ENCODE measurements at places on chromosomes 7 and 10. TPM values are rescaled to one million over a fixed set of nuclear protein-coding genes. Genes with fewer than 3 reads are reported as not detected.

DNA sequence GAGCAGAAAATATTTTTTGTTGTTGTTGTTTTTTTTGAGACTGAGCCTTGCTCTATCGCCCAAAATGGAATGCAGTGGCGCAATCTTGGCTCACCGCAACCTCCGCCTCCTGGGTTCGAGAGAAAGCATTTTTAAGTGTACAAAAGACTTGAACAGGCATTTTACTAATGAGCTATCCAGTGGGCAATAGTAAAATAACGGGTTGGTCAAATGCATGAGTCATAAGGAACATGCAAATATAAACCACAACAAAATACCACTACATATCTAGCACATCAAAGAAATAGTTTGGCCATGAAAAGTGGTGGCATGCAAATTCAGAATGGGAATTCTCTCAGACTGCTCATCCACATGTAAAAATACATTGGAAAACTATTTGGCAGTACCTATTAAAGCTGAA, 71.7 kb upstream of the TMEM106B start:
- H3K4me3 ChIP-seq = no peak overlapping the region
- H3K4me1 ChIP-seq = no peaks in the 10 kb centered on the region
- DNase-seq = no peak
- H3K36me3 ChIP-seq = no peaks in the 10 kb centered on the region
- H3K27me3 ChIP-seq = no peaks in the 10 kb centered on the region
- no peak overlapping the region for H3K27ac ChIP-seq

- no peak overlapping the region for H3K4me3 ChIP-seq
- no peaks in the 10 kb centered on the region for H3K36me3 ChIP-seq
Observed at GRCh38 chr10:31071232-31072005, 39.8 kb upstream of the ZNF438 start.

DNA sequence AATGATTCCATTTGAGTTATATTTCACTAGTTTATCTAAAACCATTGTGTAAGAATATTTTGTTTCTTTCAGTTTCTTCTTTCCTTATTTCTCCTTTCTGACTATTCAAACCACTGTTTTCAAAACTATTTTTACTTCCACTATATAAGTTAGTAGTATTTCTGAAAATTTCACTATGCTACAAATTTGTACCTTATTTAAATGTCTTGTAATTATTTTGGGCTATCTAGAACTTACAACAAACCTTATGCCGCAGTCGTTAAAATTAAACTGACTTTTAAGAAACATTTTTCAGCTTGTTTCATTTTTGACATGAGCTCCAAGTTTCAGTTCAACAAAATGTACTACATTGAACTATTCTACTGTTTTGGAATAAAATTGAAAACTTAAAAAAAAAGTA, 1.8 kb downstream of the TFEC start:
- H3K4me3 ChIP-seq = peak overlapping the region; percentile 26
- no peaks in the 10 kb centered on the region for H3K27me3 ChIP-seq
- peak overlapping the region; percentile 49 for H3K27ac ChIP-seq
- H3K36me3 ChIP-seq = no peaks in the 10 kb centered on the region
- no peaks in the 10 kb centered on the region for H3K4me1 ChIP-seq

DNA sequence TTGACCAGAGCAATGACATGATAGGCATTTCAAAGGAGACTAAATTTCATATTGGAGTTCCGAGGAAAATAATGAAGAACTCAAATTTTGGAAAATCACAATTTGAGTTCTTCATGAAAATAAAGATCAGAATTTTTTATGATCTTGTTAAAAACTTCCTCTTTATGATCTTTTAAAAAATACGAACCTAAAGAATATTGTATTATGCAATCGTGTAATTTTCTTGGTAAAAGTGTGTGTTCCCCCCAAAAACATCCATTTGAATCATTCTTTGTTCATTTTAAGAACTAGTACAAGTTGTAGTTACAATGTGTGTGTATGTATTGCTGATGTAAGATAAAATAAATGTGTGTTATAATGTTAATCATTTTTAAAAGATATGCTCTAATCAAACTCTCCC, 79.3 kb upstream of the PDK4 start:
- H3K27me3 ChIP-seq = no peaks in the 10 kb centered on the region
- no peak overlapping the region for H3K4me3 ChIP-seq
- DNase-seq = no peak
- H3K4me1 ChIP-seq = no peaks in the 10 kb centered on the region
- no peak overlapping the region for H3K27ac ChIP-seq

OR6B1 gene
- total RNA-seq = not detected

SLC26A3 gene
- not detected for total RNA-seq

CLRN3 gene
- total RNA-seq = not detected

CALML5 gene
- total RNA-seq = not detected

GRCh38 chr7:23234569-23235296, 11.8 kb upstream of the GPNMB start:
- no peaks in the 10 kb centered on the region for H3K36me3 ChIP-seq
- no peaks in the 10 kb centered on the region for H3K4me1 ChIP-seq
- no peak overlapping the region for H3K27ac ChIP-seq
- DNase-seq = no peak
- no peak overlapping the region for H3K4me3 ChIP-seq

TCAF2 gene
- 4.4 TPM for total RNA-seq

DNA sequence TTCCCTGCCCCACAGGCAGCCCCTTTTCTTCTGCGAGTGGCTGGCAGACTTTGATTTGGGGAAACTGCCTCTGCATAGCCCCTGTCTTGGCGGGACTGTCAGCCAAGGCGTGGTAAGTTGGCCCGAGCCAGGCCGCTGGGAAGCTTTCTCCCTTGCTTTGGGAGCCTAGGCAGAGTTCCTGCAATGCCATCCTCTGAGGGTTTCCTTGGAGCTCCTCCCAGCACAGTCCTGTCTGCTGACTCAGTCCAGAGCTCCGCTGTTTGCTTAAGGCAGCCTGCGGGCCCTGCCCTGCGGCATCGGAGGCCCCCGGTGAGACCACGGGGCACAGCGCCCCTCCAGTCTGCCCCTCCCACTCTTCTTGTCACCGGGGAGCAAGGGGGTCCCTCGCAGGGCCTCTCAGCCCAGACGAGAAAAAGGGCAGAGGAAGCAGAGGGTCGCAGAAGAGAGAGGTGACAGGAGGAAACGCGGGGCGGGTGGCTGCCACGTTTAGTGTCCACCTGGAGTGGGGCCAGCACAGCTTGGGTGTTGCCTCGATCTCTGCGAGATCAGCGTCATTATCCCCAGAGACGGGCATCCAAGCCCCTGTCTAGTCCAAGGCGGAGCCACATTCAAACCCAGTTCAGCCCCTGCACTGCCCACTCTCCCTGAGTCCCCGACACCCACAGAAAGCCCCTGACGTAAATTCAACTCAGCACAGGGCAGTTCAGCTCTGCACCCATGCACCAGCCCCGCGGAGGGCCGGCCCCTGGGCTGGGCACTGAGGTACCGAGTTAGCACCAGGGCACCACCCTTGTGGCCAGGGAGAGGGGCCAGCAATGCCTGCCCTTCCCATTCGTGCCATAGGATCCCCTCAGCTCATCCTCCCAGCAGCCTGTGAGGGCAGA, 59.0 kb upstream of the CHST15 start:
- H3K4me1 ChIP-seq = peaks cover 36% of the 10 kb centered on the region
- no peaks in the 10 kb centered on the region for H3K36me3 ChIP-seq
- H3K27me3 ChIP-seq = no peaks in the 10 kb centered on the region
- no peak overlapping the region for H3K4me3 ChIP-seq
- peak overlapping the region; percentile 47 for H3K27ac ChIP-seq
- DNase-seq = no peak

GIMAP7 gene
- 47.0 TPM for total RNA-seq

DNA sequence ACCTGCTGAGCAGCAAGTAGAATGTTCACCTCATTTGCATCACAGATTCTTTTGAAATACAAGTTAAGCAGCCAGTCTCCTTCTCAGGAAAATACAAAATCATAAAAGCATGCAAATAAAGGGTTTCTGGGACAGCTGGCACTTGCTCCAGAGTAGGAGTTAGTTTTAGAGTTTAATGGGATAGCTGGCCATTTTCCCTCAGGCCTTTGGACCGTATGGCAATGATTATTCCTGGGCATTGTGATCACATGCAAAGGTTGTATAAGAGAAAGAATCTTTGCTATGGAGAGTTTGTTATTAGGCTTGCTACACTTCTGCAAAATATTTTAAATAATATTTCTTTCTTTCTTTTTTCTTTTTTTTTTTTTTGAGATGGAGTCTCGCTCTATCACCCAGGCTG, 240.8 kb downstream of the CDK14 start:
- DNase-seq = no peak
- no peaks in the 10 kb centered on the region for H3K27me3 ChIP-seq
- H3K36me3 ChIP-seq = no peaks in the 10 kb centered on the region
- H3K4me1 ChIP-seq = no peaks in the 10 kb centered on the region
- no peak overlapping the region for H3K4me3 ChIP-seq

C10orf62 gene
- not detected for total RNA-seq

GRCh38 chr7:24945899-24946298, 34.1 kb downstream of the OSBPL3 start:
- H3K36me3 ChIP-seq = no peaks in the 10 kb centered on the region
- H3K4me1 ChIP-seq = no peaks in the 10 kb centered on the region
- no peak for DNase-seq
- H3K27me3 ChIP-seq = no peaks in the 10 kb centered on the region
- no peak overlapping the region for H3K4me3 ChIP-seq
- no peak overlapping the region for H3K27ac ChIP-seq

DNA sequence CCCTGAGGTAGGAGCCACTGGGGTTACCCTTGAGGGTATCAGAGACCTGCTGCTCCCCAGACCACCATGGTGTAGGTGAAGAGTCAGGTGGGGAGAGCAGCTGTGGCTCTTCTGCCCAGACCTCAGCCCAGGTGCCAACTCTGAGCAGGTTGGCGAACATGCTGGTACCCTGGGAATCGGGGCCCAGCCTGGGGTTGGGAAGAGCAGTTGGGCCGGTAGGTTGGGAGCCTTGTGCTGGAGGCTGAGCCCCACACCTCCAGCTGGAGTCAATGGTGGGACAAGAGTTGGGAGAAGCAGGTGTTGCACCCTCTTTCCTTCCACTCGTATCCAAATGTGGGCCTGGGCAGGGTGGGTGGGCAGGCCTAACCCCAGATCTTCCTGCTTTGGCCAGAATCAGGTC, 114.5 kb downstream of the CDH23 start:
- no peaks in the 10 kb centered on the region for H3K4me1 ChIP-seq
- no peak overlapping the region for H3K4me3 ChIP-seq
- DNase-seq = no peak
- H3K27ac ChIP-seq = no peak overlapping the region
- H3K27me3 ChIP-seq = no peaks in the 10 kb centered on the region

GRCh38 chr10:110597476-110597875, 30.0 kb downstream of the SMC3 start:
- no peak for DNase-seq
- H3K27ac ChIP-seq = no peak overlapping the region
- no peaks in the 10 kb centered on the region for H3K4me1 ChIP-seq
- H3K36me3 ChIP-seq = peaks cover 74% of the 10 kb centered on the region
- no peaks in the 10 kb centered on the region for H3K27me3 ChIP-seq

DYNC1I1 gene
- total RNA-seq = 2.3 TPM

DNA sequence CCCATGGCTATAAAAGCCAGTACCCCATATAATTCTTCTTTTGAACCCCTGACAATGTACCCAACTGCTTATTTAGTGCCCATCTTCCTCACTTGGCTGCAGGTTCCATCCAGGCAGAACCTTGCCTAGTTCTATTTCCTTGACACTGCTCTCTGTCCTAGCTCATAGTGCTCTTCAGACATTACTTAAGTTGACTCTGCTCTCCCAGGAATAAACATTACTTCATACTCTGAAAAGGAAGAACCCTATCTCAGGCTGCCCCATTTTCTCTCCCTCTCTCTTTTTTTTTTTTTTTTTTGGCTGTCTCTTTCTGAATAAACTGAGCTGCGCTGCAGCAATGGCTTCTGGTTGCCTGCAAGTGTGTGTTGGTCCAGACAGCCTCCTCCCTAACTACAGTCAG, 21.0 kb downstream of the ACTA2 start:
- H3K4me3 ChIP-seq = no peak overlapping the region
- no peaks in the 10 kb centered on the region for H3K27me3 ChIP-seq
- DNase-seq = no peak
- peaks cover under 1% of the 10 kb centered on the region for H3K36me3 ChIP-seq
- no peak overlapping the region for H3K27ac ChIP-seq

DNA sequence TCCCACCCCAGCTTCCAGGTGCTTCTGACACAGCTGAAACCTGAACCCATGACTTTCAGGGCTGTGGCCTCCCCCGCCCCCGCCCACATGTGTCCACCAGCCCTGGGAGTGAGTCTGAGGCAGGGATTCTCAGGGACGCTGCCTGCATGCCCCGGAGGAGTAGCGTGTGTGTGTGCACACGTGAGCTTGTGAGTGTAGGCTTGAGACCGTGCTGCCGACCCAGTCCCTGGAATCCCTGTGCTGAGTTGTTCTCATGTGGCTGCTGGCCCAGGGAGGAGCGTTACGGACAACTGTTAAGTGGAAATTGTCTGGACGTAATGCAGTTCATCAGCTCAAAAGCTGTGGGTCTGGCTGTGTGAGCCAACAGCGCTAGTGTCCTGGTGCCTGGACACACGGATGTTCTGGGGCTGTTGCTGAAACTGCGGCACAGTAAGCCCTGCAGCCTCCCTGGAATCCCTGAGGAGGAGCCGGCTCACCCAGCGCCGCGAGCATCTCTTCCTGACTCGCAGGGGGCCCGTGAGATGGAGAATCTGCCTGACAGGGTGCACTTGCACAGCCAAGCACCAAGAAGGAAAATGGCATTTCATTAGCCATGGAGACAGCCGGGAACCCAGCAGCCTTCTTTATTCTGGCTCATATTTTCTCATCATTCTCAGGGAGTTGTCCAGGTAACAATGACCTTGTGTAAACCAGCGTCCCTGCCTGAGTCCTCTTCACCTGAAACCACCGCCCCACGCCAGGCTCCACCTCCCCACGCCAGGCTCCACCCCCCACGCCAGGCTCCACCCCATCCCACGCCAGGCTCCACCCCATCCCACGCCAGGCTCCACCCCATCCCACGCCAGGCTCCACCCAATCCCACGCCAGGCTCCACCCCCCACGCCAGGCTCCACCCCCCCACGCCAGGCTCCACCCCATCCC, 603.9 kb downstream of the PTPRN2 start:
- H3K27me3 ChIP-seq = no peaks in the 10 kb centered on the region
- H3K4me1 ChIP-seq = no peaks in the 10 kb centered on the region
- no peaks in the 10 kb centered on the region for H3K36me3 ChIP-seq

All from upper lobe of right lung (tissue), 1 donor.